ENCODE measurements at places on chromosomes 12 and 14.
A peak's percentile ranks its signal among the peaks of the same experiment; 100 is the strongest.

DNA sequence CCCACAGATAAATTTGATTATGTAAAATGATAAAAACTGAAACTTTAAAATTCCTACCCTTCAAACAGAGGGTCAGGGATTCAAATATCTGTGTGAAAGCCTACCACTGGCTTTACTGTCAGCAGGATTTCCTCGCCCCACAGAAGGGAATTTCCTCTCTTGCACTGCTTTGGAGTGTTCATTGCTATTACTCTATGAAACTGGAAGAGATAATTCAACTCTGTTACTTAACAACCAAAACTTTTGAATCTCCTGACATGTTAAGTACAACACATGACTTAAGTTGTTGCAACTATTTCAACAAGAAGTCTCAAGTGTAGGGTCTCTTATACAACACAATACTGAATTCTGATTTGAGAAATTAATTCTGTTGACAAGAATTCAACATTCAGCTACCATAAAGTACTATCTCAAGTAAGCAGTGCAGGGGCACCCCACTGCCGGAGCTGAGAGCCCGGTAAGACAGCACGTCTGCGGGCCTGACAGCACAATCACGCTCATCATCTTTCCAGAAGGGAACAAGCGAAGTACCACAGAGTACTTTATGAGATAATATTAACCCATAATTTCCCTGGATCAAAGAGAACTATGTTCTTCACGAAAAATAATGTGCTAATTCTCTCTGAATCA, 22.9 kb downstream of the DICER1 start:
- peak; percentile 82 for DNase-seq

GRCh38 chr12:123916729-123917128, 55.9 kb downstream of the CCDC92 start:
- no peak for DNase-seq

- no peak for DNase-seq
Measured at GRCh38 chr14:106665814-106666213, 1139.4 kb downstream of the TMEM121 start.

GRCh38 chr14:83923842-83924241, 1606.1 kb upstream of the FLRT2 start:
- DNase-seq: no peak

GRCh38 chr12:111186347-111186746, 182.5 kb downstream of the PHETA1 start:
- no peak for DNase-seq

DNA sequence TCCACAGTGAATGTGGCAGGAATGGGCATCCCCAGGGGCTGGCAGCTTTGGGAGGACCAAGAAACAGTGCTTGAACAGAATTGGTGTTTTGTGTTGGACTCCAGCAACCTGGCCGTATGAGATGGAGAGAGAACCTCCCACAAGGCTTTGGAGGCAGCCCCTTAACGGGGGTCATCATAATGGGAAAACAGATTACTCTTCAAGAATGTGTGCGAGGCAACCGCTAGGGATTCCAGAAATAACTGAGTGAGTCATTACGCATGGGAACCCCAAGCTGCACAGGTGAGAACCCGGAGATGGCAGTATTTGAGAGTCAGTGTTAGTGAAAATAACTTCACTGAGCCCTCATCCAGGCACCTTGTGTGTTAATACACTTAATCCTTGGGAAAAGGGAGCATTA, 567.8 kb upstream of the TBX3 start:
- DNase-seq: peak; percentile 14

DNA sequence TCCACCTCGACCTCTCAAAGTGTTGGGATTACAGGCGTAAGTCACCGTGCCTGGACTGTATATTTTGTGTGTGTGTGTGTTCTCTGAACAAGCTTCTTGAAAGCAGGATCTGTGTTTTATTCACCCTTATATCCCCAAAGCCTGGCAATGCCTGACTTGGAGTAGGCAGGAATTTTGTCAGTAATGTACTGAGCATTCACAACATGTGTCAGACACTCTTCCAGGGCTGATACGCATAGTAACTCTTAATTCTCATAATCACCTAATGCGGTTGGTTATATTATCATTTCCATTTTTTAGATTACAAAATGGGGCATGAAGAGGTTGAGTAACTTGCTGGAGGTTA, 50.4 kb upstream of the PLEKHG3 start:
- DNase-seq: no peak

GRCh38 chr12:96054244-96054610, 18.8 kb upstream of the LTA4H start:
- no peak for DNase-seq

- DNase-seq: no peak
Measured at GRCh38 chr14:60515511-60516289, 6.8 kb downstream of the SIX6 start.

DNA sequence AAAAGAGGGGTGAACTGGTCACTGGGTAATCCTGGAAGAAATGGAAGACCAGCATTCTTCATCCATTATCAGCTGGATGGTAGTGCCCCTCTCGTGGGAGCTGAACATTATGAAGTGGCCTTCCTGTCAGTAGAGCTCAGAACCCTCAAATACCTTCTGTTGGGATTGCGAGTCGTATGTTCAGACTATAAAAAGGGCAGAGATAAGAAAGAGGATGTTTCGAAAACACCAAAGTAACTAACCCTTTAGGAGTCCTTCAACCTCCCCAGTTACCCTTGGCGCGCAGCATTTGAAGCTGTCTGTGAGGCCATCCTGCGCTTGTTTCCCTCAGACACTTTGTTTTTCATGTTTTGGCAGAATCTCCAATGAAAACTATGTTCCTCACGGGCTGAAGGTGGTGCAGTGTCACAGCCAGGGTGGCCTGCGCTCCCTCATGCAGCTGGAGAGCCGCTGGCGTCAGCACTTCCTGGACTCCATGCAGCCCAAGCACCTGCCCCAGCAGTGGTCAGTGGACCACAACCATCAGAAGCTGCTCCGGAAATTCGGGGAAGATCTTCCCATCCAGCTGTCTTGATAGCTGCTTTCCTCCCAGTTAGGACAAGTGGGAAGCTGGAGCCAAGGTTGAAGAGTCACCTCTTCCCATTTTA, 19.3 kb upstream of the GALNT16 start:
- no peak for DNase-seq

All from choroid plexus epithelial cell (primary cell).